Hematopoietic multipotent progenitor cell (in vitro differentiated cells): ENCODE measurements at places on chromosomes 3 and 15.

DNA sequence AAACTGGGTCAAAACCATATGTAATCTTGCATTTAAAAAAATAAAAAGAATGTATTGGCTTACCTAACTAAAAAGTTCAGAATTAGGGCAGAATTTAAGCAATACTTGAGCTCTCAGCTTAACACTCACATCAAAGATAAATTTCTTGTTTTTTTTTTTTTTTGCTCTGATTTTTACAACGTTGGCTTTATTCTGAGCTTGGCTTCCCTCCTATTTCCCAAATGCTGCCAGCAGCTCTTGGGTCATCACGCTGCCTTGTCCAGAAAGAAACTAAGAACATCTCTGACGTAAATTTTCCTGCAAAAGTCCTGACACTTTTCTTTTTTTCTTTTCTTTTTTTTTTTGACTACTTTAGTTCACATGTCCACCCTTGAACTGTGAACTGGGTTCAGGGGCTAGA, 150.6 kb upstream of the TGFBR2 start:
- DNase-seq: no peak

- DNase-seq: no peak
Measured at GRCh38 chr3:178233371-178234071, 302.7 kb upstream of the KCNMB2 start.

DNA sequence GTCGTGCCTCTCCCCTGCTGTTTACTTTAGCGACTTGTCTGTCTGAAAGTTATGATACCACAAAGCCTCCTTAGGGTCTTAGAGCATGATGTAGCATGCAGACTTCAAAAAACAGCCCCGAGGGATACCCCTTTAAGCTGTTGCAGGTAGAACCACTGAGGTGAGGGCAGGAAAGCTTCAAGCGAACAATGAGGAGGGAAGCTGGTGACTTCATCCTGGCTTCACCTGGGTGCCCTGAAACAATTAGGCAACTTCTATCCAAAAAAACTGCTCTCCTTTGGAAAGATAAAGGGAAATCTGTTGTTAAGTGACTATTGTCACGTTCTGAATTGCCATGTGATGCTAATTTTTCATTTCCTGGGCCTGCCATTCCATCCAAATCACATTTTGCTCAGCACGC, 231.6 kb downstream of the SOX2 start:
- no peak for DNase-seq

- DNase-seq: no peak
Measured at GRCh38 chr3:64063983-64064438, 40.7 kb upstream of the PSMD6 start.

- no peak for DNase-seq
Measured at GRCh38 chr3:143634991-143635390, 213.3 kb downstream of the SLC9A9 start.

- no peak for DNase-seq
Measured at GRCh38 chr3:79113876-79114275, 653.9 kb downstream of the ROBO1 start.
